ENCODE measurements at places on chromosomes 1 and 21.

DNA sequence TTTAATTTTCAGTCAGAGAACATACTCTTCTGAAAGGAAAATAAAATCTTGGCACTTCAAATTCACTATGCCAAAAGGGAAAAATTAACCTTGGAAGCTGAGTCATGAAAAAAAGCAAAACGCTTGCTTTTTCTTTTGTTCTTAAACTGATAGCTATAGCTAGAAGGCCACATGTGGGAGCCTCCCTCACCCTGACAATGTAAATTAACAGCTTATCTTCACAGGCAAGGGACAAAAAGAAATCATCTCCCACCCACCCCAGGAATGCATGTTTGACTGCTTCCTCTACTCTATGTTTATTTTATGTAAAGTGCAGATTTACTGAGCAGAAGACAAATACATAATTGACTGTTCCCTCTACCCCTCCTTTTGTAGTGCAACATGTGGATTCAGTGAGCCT, 38.0 kb downstream of the EBNA1BP2 start:
- DNase-seq = no peak

DNA sequence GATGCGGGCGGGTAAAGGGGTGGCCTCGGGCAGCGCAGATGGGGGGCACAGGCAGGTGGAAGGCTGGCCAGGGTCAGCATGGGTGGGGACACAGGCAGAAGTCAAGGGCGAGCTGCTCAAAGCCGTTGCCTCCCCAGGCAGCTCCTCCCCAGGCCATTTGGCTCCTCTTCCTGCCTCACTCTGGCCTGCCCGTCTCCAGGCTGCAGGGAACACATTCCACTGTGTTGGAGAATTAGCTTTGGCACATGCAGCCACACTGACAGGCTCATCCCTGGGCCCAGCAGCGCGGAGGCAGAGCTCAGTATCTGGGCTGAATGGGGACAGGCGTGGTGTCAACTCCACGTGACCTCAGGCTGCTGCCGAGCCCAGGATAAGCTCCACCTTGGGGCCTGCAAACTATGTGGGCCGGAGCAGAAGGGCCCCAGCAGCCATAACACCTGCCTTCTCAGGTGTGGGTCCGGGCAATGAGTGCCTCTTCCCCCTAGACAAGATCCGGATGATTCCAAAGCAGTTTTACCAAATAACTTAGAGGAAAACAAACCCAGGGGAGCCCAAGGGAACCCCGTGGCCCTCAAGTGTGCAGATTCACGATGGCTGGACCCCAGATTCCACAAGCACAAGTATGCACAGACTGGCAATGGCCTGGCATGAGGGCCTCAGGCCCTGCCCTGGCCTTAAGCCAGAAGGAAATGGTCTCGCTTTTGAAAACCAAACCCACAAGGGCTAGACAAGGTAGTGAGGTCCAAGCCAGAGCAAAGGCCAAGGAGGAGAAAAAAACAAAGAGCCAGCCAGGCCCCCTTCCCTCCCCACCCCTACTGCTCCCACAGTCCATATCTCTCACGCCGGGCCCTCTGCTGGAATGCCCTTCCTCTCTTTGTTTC, 40.2 kb downstream of the HSPG2 start:
- DNase-seq = no peak

DNA sequence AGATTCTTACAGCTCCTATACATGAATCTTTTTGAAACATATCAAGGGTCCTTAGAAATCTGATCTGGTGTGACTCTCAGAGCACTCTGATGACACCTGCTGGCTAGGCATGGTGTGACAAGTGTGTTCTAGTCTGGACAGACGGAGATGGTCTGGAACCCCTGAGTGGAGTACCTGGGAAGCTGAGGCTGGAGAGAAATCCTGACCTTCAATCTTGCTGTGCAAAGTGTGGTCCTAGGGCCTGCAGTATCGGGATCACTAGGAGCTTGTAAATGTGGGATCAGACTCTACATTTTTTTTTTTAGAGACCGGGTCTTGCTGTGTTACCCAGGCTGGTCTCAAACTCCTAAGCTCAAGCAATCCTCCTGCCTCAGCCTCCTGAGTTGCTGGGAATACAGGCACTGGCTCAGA, 78.6 kb upstream of the SOD1 start:
- peak; percentile 35 for DNase-seq

DNA sequence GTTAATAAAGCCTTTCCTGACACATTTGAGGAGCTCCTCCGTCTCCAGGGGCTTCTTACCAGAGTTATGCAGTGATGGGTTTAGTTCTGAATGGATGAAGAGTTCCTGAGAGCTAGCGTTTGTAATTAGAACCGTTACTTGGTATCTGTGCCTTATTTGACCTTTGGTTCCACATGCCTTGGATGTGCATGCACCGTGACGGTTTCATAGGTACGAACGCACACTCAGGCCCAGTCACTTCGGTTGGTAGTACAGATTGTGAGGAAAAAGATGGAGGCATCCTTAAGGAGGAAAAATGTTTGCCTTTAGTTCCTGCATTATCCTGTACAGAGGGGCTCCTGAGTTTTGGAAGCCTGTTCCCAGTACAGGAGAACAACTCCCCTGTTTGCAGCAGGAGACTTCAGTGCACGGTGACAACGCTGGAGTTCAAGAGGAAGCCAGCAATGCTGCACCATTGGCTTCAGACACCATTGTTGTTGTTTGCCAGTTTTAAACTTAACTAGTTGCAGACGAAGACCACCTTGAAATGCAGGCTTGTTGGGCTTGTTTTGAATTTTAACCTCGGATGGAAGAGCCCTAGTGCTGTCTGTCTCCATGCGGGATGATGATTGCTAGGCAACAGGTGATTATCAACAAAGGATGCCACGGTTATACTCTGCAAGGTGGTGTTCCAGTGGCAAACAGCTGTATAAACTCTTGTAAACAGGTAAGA, 8.2 kb downstream of the RBM15 start:
- no peak for DNase-seq

DNA sequence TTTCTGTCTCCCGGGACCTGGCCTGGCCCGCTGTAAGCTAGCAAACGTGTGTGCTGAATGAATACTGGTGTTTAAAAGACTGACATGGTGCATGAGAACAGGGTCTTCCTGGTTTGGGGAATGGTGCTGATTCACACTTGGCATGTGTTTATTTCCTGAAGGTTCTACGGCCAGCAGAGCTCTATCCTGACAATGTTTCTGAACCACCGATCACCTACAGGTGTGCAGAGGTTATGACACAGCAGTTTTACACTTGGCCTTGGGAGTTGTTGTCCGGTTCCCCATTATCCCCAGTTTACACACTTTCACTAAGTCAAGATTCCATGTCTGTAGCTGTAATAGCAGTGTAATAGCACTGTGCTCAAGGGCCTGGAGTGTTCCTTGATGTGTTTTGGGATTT, 127.3 kb downstream of the ROR1 start:
- no peak for DNase-seq

GRCh38 chr1:150233359-150234308, 2.3 kb downstream of the ANP32E start:
- no peak for DNase-seq

DNA sequence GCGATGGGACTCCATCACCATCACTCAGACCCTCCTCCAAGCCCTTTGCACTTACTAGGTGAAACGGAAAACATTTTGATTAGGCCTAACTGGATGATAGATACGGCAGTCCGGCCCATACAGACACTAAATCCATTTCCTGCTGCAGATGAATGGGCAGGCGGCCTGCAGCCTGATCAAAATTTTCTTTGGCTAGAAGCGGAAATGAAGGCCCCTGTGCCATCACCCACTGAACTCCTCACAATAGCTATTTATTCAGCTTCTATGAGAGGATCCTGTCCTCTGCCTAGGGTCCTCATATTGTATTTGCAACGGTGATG, 200.5 kb downstream of the OMA1 start:
- DNase-seq = no peak

- no peak for DNase-seq
Measured at GRCh38 chr1:8312235-8313218, 5.4 kb upstream of the SLC45A1 start.

GRCh38 chr1:187338762-187339412, 510.1 kb downstream of the PLA2G4A start:
- DNase-seq = no peak

DNA sequence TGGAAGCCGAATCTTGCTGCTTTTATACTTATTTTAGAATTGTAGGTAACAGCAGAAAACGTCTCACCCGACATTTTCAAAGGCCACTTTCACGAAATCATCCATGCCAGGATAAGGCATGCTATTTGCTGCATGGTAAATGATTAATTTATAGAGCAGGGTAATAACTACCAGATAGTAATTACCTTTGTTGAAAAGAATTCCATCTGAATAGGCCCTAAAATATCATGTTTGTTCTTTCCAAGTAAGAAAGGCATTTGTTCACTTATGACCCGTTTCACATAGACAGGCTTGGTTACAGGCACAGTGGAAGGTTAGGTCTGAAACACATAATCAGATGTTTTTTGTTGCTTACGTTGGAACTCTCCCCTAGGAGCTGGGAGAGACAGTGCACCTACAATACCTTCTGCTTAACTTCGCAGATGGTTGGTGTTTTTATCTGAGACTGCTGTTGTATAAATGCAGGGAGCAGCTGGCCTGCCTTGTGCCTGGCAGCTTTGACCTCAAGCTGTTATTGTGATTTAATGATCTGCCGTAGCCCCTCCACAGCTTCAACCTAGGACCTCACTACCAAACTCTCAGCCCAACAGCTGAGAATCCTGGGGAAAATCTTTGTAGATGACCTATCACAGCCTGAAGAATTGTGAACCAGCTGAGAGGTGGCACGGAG, 1.6 kb downstream of the SLC44A3 start:
- DNase-seq = no peak

All from CMK (cell line).